ENCODE measurements at places on chromosomes 6 and 20.

DNA sequence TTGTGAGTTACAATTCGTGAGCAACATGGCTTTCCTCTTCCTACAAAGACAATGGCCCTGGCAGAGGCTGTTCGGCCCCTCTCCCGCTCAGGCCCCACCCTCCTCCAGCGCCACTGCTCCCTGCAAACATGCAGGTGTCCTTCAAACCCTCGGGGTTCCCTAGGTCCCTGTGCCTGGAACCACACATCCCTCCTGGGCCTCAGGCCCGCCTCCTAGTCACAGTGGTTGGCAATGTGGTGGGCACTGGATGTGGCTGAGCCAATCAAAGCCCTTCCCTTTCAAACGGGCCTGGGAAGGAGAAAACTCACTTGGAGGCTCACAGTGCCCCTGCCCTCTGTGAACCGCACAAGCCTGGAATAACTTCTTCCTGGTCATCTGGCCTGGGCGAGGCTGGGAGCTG lies 147.2 kb downstream of the TFAP2C start:
- DNase-seq, result no peak

GRCh38 chr6:11778648-11779328 lies at the start of gene ADTRP:
TSS of gene ADTRP (minus strand) at chr6:11778803. CDS start at chr6:11778759, 44 bp downstream.
- DNase-seq, result no peak

- DNase-seq, result no peak
These were observed 801.6 kb downstream of the EPHA7 start for GRCh38 chr6:92617721-92618120.

GRCh38 chr6:104519566-104519965 lies 340.2 kb downstream of the HACE1 start:
- no peak for DNase-seq

- DNase-seq, result no peak
These were observed 122.7 kb downstream of the SMOC2 start for GRCh38 chr6:168563656-168564055.

DNA sequence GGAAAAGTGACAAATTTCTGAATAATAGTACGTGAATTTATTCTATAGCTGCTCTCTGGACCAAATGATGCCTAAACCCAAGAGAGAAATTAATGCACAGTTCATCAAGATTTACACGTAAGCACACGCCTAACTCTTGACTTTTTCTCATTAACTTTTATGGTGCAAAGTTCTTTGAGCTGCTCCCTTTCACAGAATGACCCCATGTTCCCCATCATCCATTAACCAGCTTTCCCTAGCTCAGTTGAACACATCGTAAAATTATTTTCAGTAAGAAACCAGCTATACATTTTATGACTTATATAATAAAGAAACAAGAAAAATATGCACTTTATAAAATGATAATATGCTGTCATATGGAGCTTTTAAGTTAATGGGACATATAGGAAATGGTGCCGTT lies 54.3 kb downstream of the ID4 start:
- DNase-seq, result no peak

GRCh38 chr20:7935027-7935551 lies 5.2 kb downstream of the HAO1 start:
- no peak for DNase-seq

DNA sequence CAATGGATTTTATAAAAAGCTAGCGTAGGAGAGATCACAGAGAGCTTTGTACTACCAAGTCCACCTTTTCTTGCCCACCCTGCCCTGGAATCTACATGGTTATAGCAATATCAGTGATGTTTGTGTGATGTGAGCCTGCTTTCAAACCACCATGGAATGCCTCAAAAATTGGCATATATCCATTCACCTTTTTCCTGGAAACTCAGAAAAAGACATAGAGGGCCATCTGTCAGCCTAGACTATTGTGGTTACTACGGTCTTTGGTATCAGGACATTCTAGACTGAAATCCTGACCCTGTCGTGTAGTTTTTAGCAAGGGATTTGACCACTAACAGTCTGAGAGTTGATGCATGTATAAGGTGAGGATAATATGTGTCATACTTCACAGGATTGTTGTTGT lies 239.6 kb downstream of the GRIK2 start:
- no peak for DNase-seq

- DNase-seq, result no peak
These were observed 55.9 kb downstream of the MAP3K5 start for GRCh38 chr6:136736281-136736960.

DNA sequence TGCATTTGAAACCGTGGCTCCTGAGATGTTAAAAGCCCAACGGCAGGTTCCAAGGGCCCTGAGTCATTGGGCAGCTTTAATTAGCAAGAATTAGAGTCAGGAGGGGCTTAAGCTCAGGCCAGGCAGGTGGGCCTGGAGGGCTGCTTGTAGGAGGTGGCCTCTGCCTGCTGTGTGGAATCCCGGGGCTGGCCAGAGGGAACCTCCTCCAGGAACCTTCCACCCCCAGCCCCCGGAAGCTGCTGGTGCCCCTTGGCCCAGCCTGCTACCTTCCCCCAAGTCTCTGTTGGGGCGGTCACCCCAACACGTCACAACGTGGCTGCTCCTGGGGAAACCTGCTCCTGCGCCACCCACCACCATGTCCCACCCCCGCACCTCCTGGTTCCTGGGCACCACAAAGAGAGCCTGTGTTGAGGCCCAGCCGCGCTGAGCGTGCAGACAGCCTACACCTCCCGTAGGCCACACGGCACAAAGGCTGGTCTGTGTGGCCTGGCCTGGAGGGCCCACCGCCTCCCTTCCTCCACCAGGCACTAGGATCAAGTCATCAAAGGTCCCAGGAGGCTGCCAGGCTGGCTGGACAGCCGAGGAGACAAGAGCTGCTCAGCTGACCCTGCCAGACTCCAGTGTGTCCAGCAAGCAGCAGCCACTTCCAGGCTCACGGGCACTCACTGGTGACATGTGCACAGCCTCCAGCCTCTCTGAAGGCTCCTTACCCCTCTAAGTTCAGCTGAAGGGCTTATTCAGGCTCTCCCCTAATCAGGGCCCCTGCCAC lies 86.3 kb downstream of the SNX5 start:
- DNase-seq, result no peak

GRCh38 chr6:11021003-11021402 lies 23.1 kb downstream of the ELOVL2 start:
- DNase-seq, result no peak

DNA sequence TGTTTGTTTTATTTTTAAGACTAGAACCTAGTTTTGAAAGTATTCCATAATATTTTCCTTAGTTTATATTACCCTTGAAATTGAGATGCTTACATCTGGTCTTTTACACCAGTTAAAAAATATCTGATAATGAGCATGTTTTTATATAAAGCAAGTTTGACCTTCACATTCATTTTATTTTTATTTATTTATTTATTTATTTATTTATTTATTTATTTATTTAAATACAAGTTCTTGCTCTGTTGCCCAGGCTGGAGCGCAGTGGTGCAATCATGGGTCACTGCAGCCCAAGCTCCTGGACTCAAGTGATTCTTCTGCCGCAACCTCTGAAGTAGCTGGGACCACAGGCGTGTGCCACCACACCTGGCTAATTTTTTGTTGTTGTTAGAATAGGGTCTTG lies 52.8 kb upstream of the ADIG start:
- DNase-seq, result no peak

- DNase-seq, result no peak
These were observed 38.5 kb downstream of the COL12A1 start for GRCh38 chr6:75167325-75167724.

GRCh38 chr6:168301648-168302398 lies 17.8 kb downstream of the DACT2 start:
- no peak for DNase-seq

GRCh38 chr6:133648581-133648980 lies 240.3 kb upstream of the TCF21 start:
- DNase-seq, result no peak

GRCh38 chr6:137430954-137431353 lies 63.2 kb downstream of the OLIG3 start:
- DNase-seq, result peak; percentile 53

DNA sequence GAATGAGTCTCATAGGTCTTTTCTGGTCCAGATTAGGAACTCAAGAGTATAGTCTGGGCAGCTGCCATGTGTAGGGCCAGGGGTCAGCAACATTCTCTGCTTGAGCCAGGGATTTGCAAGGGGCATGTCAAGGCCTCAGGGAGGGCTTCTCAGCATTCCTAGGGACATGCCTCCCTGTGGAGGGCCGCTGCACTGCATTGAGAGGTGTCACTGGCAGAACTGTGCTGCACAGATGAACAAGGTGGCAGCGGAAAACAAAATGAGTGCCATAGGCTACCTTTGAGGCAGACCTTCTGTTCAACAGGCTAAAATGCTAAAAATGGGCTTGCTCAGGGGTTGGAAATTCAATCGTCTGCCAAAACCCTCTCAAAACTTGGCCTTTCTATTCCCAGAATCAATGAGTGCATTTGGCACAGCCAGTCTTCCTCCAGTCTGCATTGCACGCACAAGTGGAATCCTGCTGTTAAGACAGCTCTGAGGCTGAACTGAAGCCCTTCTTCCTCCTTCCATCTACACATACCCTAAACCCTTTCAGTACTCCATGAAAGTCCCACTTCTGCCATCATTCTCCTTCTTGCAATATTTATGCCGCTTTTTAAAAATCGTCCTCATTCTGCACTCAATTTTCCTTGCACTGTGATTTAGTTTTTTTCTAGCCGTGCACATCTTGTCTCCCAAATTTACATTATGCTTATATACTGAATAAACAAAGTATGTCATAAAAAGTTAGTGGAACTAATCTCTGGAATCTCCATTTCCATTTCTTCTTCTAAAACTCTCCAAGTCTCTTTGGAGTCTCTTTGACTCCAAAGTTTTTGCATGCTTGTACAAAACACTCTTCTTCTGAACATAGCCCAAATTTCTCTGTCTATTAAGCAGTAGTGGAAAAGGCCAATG lies 51.7 kb downstream of the SLC26A8 start:
- no peak for DNase-seq

DNA sequence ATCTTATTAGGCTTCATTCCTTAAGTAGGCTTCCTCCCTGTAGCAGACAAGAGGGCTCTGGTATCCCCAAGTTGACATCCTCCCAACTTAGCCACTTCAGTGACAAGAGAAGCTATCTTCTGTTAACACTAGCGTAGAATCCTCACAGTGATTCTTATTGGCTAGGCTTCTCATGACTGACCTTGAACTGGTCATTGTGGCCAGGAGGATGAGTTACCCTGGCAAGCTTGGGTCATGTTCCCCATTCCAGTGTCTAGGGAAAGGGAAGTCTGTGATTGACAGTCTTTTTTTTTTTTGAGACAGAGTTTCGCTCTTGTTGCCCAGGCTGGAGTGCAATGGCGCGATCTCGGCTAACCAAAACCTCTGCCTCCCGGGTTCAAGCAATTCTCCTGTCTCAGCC lies 7.1 kb downstream of the CDKAL1 start:
- DNase-seq, result no peak

- no peak for DNase-seq
These were observed 166.2 kb downstream of the EPM2A start for GRCh38 chr6:145569140-145569539.

DNA sequence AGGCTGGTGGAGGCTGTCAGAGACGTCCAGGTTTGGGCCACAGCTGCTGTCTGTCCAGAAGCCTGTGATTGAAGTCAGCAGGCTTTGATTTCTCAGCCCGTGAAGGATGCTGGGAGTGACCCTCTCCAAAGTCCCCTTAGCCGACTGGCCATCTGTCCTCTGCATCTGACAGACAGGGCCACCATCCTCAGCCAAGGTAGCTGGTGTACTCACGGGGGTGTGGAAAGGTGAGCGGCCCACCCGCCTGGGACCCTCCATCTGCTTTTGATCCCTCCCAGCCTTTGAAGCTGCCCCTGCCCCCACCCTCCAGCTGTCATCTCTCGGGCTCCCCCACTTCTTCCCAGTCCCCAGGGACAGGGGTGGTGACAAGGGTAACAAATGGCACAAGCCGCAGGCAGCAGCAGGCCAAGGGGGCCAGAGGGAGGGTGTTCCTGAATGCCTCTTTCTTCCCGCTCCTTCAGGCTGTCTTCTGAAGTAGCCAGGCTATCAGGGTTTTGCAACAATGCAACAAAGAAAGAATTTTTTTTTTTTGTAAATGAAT lies 84.4 kb downstream of the EYA2 start:
- no peak for DNase-seq

DNA sequence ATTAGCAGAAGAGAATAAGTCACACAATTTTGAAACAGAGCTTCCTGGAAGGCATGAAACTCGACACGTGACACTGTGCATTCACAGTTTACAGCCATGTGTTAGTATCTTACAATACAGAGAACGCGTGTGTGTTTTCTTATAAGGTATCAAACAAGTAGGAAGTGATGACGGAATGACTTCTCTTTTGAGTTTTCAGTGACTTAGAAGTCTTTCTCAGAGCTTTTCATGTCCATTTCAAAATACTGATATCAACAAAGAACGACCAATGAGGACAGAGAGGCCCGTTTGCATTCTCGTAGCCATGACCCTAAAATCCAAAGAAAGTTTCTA lies 36.6 kb upstream of the DUSP22 start:
- no peak for DNase-seq

DNA sequence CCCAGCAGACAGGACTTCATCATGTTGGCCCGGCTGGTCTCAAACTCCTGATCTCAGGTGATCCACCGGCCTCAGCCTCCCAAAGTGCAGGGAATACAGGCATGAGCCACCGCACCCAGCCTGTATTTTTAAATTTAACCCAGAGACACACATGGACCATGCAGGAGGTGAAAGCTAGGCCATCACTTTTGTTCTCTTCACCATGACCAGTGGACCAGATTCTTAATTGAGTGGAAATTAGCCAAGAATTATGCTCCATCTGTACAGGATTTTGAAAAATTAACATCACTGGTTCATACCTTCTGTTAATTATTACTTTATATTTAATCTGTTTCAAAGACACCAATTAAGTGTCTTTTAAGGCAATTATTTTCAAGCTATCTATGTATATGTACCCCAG lies 493.6 kb upstream of the NOX3 start:
- DNase-seq, result no peak

GRCh38 chr6:169427856-169428255 lies 174.2 kb upstream of the THBS2 start:
- DNase-seq, result no peak

DNA sequence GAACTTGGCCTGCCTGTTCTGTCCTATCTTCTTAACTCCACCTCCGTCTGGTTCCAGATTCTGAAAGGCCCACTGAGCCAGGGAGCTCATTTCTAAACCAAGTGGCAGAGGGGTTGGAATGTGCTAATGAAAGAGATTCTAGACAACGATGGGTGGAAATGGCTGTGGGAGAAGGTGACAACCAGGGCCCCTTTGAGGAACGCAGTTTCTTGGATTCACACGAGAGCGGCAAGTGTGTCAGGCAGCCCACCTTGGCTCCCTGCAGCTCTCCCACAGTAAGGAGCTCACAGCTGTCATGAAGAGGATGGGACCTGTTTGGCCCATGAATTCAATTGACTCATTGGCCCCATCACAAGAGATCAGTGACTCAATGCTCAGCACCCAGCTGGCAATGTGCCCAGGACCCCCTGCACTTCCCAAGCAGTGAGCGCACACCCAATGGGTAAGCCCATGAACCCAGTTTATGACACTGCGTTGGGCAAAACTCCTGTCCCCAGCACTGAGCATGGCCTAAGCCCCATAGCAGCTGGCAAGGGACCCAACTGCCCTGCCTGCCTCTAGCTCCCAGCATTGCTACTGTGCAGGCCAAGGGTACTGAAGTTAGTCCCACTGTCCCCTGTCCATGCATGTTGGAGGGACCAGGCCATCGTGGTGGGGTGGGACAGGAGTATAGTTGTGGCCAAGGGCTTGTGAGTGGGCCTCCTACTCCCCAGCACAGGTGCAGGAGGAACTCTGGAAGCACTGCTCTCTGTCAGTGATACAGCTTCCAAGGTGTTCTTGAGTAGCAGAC lies 16.4 kb downstream of the MRPS18A start:
- no peak for DNase-seq
